ENCODE measurements at places on chromosomes 1 and 21. TPM values are rescaled to one million over a fixed set of nuclear protein-coding genes. Genes with fewer than 3 reads are reported as not detected.

Gene PGLYRP3
- not detected for total RNA-seq

Gene KLHDC8A
- 2.9 TPM for total RNA-seq

Gene OR2T35
- total RNA-seq, result not detected

Gene FAM177B
- not detected for total RNA-seq

Gene IL6R
- 15.4 TPM for total RNA-seq

Gene OLIG2
- total RNA-seq, result not detected

Gene C4BPA
- total RNA-seq, result not detected

Gene C1orf94
- total RNA-seq, result not detected

Gene DNAI4
- total RNA-seq, result 1.8 TPM

Gene NPPA
- not detected for total RNA-seq

Gene TUFT1
- 2.5 TPM for total RNA-seq

Gene LRRC39
- 0.37 TPM for total RNA-seq

Gene TTLL10
- not detected for total RNA-seq

Gene PAPPA2
- 0.31 TPM for total RNA-seq

Measured in cardiac ventricle fibroblast (primary cell).